ENCODE measurements at places on chromosomes 13 and 19.

DNA sequence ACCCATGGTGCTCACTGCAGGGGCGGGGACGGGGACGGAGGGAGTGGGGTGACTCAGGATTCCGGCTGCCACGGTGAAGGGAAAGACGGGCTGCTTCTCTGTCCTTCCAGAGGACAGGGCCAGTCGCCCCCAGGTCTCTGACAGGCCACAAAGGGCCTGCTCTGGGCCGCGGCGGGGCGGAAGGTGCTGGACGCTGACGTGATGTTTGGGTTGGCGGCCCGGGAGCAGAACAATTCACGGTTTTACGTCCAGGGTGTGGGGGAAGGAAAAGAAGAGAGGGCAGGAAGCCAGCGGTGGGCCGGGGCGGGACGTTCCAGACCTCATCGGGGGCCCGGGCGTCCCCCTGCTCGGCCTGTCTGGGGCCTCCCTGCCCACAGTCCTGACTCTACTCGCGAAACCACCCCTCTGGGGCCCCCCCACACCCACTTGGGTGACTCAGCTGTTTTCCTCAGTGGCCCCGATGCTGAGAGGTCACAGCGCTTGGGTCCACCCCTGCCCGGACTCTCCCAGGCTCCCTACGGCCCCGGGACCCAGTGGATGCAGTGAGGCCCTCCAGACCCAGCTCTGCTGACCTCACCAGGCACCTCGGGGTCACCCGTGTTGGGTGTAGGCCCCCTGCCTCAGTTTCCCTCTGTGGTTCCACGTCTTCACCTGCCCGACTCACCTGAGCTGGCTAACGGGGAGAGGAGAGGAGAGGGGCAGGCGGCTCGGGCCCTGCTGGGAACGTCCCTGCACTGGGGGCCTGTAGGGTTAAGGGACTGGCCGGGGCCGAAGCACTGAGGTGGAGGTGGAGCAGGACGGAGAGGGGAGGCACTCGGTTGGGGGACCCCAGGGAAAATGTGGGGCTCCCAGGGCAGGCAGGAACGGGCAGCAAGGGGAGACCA, 29.2 kb downstream of the PIP5K1C start:
- DNase-seq = no peak

DNA sequence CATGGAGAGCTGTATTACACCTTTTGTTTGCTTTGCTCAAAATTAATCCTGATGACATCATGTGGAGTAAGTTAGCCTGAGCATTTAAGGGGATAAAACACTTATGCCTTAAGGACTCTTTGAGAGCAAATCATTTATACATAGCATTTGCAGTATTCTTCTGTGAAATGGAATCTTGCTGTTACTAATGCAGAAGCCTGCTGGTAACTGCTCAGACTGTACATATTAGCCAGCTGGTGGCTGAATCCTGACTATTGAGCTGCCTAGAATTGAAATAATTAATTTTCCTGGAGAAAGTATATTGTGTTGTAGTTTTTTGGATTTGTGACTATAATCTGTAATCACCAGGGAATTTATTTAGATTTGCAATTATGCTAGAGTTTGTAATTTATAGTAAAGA, 363.2 kb downstream of the GPC6 start:
- DNase-seq = peak; percentile 36

GRCh38 chr13:99648066-99648665, 146.9 kb downstream of the TM9SF2 start:
- no peak for DNase-seq

GRCh38 chr13:102846261-102847015, 606 bp downstream of the ERCC5 start:
- DNase-seq = peak; percentile 70

DNA sequence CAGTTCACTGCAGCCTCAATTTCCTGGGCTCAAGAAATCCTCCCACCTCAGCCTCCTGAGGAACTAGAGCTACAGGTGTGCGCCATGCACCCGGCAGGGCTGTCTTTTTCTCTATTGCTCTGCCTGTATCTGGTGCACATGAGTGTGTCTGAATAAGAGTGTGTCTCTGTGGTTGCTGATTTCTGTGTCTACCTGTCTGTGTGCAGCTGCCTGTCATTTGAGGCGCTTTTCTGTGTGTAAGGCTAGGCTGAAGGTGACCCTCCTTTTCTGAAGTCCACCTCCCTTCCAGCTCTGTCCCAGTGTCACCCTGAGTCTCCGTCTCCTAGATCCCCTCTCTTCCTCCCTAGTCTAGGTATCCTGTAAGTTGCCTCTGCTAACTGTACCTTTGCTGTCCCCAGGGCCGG, 1.5 kb upstream of the PRR12 start:
- DNase-seq = peak; percentile 69

GRCh38 chr13:112056739-112057438, 10.1 kb upstream of the SOX1 start:
- DNase-seq = no peak

- peak; percentile 73 for DNase-seq
Measured at GRCh38 chr13:75481176-75482069, 546 bp downstream of the TBC1D4 start.

- no peak for DNase-seq
Measured at GRCh38 chr13:101155920-101156319, 260.4 kb downstream of the NALCN start.

GRCh38 chr19:38852231-38853044, 2.7 kb upstream of the HNRNPL start:
- no peak for DNase-seq

GRCh38 chr19:46950526-46951170, 69.0 kb upstream of the NPAS1 start:
- DNase-seq = no peak

All from NCI-H2171 treated with DMSO at 0.1 percent for 48 hours (cell line).